Stimulated activated CD4-positive, alpha-beta T cell treated with anti-CD3 and anti-CD28 coated beads, Interleukin-2, amount 100 ng/mL, for 24 hours (primary cell): ENCODE measurements at places on chromosomes 1 and 21.
A peak's percentile ranks its signal among the peaks of the same experiment; 100 is the strongest.

GRCh38 chr1:109884242-109884891 lies 26.3 kb upstream of the CSF1 start:
- DNase-seq, result no peak

- no peak for DNase-seq
Measured at GRCh38 chr1:208951026-208951525, 632.4 kb upstream of the CAMK1G start.

DNA sequence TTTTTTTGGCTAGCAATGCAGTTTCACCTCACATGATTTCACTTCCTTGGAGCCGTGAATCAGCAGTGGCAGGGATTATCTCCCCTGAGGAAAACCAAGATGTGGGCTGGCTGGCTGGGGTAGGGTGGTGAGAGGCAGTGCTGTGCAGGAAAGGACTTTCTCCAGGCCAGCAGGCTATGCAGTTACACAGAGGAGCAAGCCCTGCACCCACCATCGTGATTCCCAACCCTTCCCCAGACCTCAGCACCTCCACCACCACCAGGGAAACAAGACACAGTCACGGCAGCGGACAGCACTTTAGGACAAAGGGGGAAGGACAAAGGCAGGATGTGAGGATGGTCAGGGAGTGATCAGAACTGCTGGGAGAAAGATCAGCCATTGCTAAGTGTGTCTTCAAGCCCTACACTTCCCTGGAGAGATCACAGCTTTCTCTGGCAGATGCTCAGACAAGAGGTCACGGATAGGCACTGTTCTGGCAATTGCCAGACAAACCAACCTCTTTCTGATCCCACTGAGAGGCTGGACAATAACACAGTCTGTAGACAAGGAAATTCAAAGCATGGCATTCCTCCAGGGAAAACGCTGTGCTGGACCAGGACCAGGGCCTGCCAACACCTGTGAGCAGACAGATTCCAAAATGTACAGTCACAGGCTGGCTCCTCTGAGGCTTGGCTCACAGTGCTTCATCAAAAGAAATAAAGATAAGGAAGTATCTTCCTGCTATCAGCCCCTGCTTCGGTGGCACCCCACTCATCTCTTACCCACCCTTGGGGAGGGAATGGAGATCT lies 509.4 kb downstream of the SMYD3 start:
- no peak for DNase-seq

- no peak for DNase-seq
Measured at GRCh38 chr1:202105571-202106339, 17.0 kb upstream of the GPR37L1 start.

- DNase-seq, result no peak
Measured at GRCh38 chr1:109513110-109513710, 3.7 kb upstream of the AMIGO1 start.

DNA sequence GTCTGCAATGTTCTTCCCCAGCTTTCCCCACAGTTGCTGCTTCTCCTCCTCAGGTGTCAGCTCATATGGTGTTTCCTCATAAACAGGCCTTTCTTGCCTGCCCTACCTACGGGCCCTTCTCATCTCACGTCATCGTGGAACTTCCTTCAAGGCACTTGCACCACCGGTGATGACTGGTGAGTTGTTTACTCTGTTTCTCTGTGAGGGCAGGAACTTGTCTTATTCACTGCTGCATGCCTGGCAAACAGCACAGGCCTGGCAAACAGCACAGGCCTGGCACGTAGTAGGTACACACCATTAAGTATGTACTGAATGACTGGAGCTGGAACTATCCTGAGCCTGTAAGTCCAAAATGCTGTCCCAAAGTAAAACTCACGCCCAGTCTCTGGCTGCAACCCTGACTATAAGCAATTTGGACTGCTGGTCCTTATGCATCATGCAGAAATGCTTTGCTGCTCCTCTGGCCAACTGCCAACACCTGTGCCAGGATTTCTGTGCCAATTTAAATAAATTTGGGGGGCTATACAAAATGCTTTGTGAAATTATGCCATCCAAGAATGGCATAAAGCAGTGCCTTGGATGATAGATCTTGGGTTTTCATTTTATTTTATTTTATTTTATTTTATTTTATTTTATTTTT lies 25.7 kb downstream of the STK40 start:
- no peak for DNase-seq

- no peak for DNase-seq
Measured at GRCh38 chr21:28455253-28455600, 537.5 kb downstream of the LTN1 start.

DNA sequence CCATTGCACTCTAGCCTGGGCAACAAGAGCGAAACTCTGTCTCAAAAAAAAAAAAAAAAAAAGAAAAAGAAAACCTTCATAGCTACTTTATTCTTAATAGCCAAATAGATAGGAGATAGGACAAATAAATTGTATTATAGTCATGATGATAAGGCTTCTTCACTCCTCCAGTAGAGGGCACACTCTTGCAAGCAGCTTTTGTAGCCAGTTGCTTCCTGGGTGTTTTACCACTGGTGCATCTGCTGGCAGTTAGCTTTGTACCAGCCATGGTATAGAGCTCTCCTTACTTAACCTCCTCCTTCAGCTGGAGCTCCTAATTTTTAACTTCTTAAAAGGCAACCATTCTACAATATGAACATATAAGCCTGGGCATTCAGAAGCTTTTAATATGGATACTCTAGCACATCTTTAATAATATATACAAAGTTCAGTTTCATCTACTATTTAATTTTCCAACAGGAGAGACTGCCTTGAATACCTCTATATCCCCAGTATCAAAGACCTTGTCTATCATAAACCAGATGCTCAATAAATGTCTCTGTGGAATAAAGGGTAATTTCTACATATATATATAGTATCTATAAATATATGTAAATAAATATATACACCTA lies 35.8 kb downstream of the EVI5 start:
- DNase-seq, result peak; percentile 24

GRCh38 chr1:72097851-72098570 lies 184.3 kb downstream of the NEGR1 start:
- DNase-seq, result no peak

- DNase-seq, result no peak
Measured at GRCh38 chr1:5740450-5740849, 251.8 kb downstream of the NPHP4 start.

DNA sequence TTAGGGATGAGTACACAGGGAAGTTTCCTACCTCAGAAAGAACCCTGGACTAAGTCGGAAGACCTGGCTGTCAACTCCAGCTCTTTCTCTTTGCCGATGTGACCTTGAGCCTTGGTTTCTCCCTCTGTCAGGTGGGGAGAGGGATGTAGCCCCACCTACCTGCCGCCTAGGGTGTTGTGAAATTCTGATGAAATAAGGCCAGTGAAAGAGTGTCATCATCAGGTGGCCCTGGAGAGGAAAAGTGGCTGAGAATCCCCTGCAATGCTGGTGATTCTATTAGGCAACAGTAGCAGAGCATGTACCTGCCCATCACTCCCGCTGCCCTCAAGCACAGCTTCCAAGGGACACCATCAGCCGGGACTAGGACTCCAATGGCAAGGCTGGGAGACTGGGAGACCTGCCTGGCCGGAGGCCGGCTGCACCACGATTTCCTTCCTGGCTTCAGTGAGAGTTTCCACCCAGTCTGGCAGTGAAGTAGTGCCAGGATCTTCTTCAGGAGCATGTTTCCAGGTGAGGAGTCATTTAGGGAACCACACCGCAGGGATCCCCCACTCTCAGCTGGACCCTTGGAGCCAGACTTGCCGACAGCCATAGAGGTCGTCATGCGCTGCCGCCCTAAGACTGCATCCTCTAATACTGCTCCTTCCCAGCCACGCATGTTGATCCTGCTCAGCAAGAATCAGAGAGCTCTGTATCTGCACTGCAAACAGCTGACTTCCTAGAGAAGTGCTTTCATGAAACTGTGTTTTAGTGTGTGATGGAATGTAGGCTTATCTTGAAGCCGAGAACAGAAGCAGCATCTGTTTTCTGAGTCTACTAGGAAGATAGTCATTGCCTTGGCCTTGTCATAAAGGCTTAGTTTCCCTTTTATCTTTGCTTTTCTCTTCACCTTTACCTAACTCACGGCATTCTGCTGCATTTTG lies 88.0 kb upstream of the F3 start:
- no peak for DNase-seq

DNA sequence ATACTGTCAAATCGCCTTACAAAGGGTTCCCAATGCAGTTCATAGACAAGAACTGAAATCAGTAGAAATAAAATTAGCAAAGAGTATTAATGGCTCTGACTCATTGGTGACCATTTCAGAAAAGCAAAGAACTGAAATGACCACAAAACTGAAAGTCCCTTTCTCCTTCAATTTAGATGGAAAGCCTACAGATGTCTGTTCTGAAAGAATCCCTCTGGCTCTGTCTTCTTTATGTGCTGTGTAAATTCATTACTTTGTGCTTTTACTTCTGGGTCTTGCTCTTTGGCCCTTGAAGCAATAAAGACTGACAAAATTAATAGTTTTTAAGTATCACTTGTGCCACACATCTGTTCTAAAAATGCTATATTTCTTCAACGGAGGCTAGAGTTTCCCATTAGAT lies 62.7 kb upstream of the GPR89A start:
- no peak for DNase-seq
